ENCODE measurements at places on chromosomes 7 and 10. TPM values are rescaled to one million over a fixed set of nuclear protein-coding genes. Genes with fewer than 3 reads are reported as not detected.

Gene ZNF488
- 6.6 TPM for polyA plus RNA-seq

Gene UNCX
- 6.4 TPM for polyA plus RNA-seq

Gene PDE6C
- polyA plus RNA-seq = 0.40 TPM

GRCh38 chr10:16478801-16479200 lies 42.0 kb downstream of the PTER start:
- no peak for DNase-seq

GRCh38 chr10:77333610-77334340 lies 303.8 kb downstream of the KCNMA1 start:
- DNase-seq = no peak
